Renal cortex interstitium (tissue), 15 donors: ENCODE measurements at places on chromosomes 6 and 20.

GRCh38 chr6:121435444-121436069 lies at the start of gene GJA1:
GJA1 (plus strand) TSS chr6:121435646; CDS start chr6:121446848, 11,202 bp downstream.
- no peak for DNase-seq

GRCh38 chr6:46376562-46377061 lies 114.6 kb downstream of the RCAN2 start:
- DNase-seq: no peak

DNA sequence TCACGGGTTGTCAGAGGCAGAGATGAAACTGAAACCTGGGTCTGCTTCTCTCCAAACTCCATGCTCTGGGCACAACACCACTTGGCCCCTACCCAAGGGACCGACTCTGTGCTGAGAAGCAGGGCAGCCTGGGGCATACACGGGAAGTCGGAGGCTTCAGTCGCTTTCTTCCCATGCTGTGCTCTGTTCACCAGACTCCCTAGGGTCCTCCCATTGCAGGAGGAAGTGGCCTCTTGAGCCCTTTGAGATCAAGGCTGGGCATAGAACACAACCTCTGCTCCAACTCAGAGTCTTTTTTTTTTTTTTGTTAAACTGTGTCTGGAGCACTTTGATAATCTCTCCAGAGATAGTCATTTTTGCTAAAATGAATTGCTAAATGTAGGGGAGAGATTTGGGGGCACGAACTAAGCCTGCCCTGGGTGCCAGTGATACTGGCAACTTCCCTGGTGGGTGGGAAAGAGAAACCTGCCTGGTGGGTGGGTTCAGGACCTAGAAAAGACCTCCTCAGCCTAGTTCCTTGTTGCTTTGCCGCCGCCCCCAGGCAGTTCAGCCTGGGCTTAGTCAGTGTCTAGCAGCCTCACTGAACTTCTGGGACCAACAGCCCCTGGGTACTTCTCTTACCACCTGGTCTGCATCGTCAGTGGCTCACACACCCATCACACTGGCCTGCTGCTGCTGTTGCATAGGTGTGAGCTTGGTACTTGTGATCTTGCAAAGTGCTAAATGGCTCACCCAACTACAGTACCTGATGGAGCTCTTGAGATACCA lies 62.0 kb downstream of the PPP1R14C start:
- DNase-seq: no peak

DNA sequence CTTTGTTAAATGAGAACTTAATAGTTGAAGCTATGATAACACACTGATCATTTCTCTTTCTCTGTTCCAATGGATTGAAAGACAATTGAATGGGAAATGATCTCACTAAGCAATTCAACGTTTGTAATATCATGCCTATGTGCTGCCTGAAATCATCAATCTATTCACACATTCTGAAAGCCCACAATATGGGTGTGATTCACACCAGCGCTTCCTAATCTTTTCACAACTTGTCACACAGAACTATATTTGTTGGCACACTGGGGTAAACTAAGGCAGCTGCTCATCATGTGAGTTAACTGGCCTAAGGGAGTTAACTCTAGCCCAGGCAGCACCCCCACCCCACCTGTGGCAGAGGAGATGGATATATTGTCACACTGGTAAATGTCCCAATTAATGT lies 37.1 kb upstream of the UTRN start:
- DNase-seq: no peak

- no peak for DNase-seq
Observed at GRCh38 chr6:143804835-143805239, 38.3 kb upstream of the LTV1 start.

- no peak for DNase-seq
Observed at GRCh38 chr6:42403421-42403820, 48.3 kb downstream of the TRERF1 start.
